ENCODE measurements at places on chromosomes 3 and 15. TPM values are rescaled to one million over a fixed set of nuclear protein-coding genes. Genes with fewer than 3 reads are reported as not detected.

DNA sequence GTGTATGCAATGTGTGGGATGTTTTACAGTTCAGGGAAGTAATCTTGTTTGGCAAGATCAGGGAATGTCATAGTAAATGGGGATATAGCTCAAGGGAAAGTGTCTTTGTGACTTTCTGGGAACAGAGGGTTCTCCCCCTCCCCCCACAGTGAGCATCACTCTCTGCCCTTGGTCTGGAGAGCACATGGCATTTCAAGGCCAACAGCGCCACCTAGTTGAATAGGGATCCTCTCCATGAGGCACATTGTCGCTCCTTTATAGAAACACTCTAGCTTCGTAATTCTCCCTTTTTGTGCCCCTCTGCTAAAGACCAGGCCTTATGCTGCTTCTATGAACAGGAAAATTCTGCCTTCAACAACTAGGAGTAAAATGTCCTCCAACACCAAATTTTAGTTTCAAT is 37.1 kb upstream of the ARNT2 start:
- ATAC-seq, result no peak

The SAXO2 gene
- 0.80 TPM for total RNA-seq

The HTR3D gene
- not detected for total RNA-seq

- peak; percentile 46 for ATAC-seq
These were observed 5.9 kb downstream of the KBTBD13 start for GRCh38 chr15:65082303-65082953.

The CCDC9B gene
- 21.3 TPM for total RNA-seq

- no peak for ATAC-seq
These were observed 106.0 kb downstream of the MAP4 start for GRCh38 chr3:47910233-47910632.

DNA sequence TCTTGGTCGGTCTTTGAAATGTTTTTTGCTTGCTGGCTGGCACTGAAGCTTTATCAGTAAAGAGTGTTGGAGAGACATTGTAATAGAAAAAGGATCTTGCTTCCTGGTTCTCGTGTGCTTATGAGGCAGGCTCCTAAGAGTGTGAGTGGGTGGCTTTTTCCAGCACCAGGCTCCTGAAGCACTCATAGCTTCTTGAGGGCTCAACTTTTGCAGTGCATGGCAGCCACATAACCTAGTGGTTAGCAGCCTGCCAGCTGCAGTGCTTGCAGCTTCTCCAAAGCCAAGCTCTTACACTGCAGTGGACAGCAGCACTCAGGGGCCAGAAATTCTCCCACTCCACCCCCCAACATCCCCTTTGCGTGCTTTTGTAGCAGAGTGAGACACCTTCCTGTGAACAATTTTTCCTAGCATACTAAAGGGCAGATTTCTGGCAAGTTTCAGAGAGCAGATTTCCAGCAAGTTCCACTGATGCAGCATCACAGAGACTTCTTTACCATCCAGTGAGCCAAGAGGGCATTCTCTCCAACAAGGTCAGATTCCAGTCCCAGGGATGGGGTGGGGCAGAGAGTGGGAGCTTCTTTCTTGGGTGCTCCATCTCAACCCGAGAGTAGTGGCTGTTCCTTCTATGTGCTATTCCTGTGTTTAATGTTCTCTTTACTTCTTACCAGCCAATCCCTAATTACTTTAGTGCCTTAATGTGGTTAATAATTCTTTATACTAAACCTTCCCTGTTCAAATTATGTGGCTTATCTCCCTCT is 15.8 kb upstream of the ARHGEF26 start:
- ATAC-seq, result no peak

The TUSC7 gene
- not detected for total RNA-seq

The OXTR gene
- 0.16 TPM for total RNA-seq

The CDC25A gene
- 3.8 TPM for total RNA-seq

DNA sequence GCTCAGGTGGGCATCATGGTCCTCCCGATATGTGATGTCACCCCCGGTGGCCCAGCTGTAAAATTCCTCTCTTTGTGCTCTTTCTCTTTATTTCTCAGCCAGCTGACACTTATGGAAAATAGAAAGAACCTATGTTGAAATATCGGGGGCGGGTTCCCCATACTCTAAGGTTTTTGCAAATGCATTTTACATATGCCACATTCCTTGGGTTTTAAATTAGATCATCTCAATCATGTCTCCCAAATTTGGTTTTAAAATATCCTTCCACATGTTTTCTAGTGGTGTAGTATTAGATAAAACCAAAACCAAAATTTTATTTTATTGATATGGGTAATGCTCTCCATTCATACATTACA is 4.4 kb upstream of the TMEM62 start:
- no peak for ATAC-seq

The SPRED1 gene
- total RNA-seq, result 10.0 TPM

The IL17RB gene
- total RNA-seq, result 0.20 TPM

DNA sequence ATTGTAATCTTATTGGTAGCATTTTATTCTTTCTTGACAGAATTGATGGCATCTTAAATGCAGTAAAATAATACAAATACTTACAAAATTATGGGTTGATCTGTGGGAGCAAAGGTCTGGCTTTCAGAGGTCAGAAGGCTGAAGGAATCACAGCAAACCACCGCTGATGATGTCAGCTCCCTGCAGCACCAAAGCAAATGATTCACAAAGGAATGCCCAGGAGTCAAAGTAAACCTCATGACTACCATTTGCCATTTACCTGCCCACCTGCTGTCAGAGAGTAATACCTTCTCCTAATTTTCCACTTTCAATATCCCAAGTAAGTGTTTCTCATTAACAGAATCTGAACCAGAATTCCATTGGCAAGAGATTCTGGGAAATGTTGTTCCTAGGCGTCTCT is 46.1 kb downstream of the CPA3 start:
- no peak for ATAC-seq

DNA sequence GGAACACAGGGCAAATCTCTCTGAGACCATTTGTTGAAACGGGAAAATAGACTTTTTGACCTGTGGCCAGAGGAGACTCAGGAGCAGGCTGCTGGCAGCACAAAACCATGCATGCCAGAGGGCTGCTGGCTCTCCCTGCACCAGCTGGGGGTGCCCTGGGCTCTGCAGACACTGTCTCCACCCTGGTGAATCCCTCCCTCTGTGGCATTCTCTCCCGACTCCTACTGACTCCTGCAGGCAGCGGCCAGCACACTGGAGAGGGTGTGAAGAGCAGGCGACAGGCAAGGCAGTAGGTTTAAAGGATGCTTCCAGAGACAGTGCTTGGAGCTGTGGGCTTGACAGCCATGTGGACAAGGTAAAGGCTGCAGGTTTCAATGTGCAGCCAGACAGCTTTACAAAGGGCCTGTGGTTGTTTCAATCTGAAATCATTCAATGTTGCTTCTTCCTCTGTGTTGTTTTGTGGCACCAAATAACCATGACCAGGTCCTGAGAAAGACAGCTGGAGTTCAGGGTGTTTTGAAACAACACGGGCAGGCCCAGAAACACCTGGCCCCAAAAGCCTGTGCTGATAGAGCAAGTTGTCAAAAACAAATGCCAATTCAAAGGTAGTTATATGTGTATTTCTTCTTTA is 431.0 kb upstream of the ATP10A start:
- ATAC-seq, result no peak

DNA sequence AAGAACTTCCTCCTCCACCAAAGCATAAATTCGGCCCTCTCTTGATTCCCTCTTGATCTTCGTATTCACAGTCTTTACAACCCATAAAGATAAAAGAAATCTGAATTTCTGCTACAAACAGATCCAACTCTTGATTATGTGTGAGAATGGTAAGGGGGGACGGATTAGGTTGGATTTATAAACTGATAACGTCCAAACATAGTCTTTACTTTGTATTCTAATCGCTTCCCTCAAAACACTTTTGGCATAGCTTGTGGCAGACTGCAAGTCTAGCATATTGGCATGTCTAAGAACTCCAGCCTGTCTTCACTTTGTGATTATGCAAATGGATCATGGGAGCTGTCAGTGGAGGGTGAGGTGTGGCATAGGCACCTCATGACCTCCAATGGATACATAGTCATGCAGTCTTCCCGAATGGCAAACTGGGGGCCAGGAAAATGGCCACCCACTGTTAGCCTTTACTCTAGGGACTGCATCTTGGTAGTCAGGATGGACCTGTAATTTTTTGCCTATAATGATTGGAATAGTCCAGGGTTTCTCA is 24.3 kb upstream of the GPR171 start:
- peak; percentile 12 for ATAC-seq

The CPLX3 gene
- not detected for total RNA-seq

GRCh38 chr3:181327349-181327748 is 337.8 kb upstream of the DNAJC19 start:
- ATAC-seq, result no peak

GRCh38 chr3:138694287-138695007 is 85.9 kb downstream of the FAIM start:
- ATAC-seq, result peak; percentile 32

The PHLDB2 gene
- total RNA-seq, result 22.2 TPM

DNA sequence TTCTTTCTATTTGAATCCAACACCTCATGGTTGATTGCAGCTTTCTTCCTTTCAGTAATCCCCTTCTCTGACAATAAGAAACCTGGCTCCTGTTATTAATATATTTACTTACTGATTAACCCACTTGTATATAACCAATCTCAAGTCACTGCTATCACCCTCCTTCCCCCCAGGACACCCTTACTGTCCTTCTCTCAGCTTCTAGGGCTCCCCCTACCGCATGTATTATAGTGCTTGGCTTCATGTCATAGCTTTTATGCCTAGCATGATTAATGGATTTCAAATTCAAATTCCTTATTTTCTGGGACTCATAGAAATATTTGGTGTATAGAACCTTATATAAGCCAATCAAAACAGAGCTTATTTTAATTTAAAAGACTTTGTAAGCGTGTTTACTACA is 75.7 kb upstream of the BNIP2 start:
- no peak for ATAC-seq

The ZDHHC23 gene
- total RNA-seq, result 3.0 TPM

DNA sequence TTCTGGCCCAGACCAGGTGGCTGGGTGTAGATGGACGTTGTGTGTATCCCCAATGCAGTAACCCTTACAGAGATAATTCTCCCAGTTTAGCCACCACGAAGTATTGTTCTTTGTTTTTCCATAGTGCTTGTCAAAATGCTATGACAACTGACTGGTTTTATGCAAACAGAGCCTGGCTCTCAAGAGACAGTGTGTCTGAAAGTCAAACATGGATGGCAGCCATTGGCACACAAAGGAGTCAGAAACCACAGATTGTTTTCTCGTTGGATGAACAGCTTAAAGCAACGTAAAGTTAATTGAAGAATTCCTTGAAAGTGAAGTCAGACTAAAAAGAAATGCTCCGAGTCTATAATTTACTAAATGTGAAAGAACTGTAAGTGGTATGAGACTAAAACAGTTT is 91.2 kb downstream of the FILIP1L start:
- ATAC-seq, result no peak

The PARP15 gene
- 0.56 TPM for total RNA-seq

GRCh38 chr15:67019069-67019468 is 46.3 kb upstream of the SMAD3 start:
- no peak for ATAC-seq

DNA sequence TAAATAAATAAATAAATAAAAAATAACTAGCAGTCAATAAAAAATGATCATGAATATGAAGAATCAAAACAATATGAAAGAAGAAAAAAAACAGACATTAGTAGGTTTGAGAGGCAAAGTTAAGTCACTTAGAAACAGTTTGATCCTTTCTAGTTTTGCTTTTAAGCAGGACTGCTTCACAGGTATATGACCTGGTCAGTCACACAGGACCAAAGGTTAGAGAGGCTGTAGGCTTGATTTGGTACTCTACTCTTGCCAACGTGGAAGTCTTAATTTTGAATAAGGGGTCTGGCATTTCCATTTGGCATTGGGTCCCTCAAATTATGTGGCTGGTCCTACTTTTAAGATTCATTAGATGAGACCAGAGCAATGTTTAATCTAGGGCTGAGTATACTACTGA is 441.7 kb upstream of the NECTIN3 start:
- ATAC-seq, result no peak

The CKMT1A gene
- 63.2 TPM for total RNA-seq

DNA sequence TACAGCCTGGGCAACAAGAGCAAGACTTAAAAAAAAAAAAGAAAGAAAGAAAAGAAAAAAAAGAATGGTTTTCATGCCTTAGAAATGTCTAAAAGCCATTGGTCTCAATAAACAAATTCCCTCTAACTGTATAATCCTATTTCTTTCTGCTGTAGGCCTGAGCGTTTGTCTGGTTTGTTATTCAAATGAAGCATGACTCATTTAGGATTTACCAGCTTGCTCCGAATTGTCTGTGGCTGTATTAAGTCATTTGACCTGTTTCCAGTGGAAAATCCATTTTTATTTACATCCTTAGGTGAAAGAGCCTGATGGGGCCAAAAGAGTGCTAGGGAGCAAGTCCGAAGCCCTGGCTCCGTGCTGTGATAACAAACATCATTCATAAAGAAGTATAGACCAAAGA is 73.8 kb downstream of the BDH1 start:
- ATAC-seq, result peak; percentile 27

- no peak for ATAC-seq
These were observed 4.2 kb upstream of the TATDN2 start for GRCh38 chr3:10244009-10244408.

DNA sequence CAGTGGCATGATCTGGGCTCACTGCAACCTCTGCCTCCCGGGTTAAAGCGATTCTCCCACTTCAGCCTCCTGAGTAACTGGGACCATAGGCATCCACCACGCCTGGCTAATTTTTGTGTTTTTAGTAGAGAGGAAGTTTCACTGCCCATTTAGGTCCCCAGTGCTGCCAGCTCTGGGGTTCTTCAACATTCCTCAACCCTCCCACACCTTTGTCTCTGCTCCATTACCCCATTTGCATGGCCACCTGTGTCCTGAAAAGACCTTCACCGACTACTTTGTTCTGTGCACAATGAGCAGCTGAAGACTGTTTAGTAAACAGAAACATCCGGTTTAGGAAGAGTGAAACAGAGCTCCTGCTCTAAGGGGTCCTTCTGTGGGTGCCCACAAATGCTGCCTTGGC is 92.0 kb downstream of the FAM43A start:
- ATAC-seq, result no peak

The SH2D7 gene
- not detected for total RNA-seq

DNA sequence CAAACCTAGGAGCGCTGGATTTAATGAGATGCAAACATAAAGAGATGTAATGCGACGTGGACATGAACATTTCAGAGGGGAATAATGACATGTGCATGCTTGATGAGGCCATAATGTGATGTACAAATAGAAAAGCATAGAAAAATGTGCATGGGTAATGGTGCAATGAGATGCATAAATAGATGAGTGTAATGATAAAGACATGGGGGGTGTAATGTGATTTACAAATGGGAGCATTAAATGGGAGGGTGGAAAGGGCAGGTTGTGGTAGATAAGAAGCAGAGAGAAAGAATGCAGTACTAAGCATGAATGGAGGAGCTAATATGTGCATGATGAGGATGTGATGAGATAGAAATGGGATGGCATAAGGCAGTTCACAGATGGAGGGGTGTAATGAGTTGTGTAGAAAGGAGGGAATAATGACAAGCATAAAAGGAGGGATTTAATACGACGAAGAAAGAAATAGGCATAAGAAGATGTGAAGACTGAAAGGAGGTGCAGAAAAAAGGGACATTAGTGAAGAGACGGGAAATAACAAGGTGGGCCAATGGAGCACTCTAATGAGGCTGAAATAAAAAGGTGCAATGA is 137.5 kb upstream of the CCNL1 start:
- ATAC-seq, result no peak

The ITGA11 gene
- 0.48 TPM for total RNA-seq

The CD96 gene
- 1.0 TPM for total RNA-seq
